Astrocyte of the cerebellum (primary cell): ENCODE measurements at places on chromosomes 2 and 18.

DNA sequence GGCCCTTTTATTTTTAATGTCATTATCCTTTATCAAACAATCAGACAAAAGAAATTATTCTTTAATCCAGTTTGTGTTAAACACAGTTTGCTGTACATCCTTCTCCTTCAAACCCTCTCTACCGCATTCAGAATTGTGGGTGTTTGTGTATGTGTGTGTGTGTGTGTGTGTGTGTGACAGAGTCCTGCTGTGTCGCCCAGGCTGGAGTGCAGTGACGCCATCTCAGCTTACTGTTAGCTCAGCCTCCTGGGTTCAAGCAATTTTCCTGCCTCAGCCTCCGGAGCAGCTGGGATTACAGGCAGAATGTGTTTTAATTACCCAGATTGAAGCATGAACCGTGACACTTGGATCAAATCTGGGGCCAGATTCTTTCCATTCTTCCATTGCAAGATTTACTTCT, 723.7 kb downstream of the DCDC2C start:
- no peak for DNase-seq

DNA sequence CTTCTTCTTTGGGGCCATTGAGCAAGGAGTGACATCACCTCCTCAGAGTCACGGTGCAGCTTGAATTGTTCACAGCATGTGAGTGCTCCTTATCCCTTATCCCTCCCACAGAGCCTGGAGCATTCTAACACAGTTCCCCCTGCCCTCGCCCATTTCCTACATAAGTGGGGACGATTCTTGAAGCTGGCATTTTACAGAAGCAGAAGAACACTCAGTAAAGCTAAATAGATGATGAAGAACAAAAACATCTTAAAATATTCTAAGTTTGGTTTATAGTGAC, 135.8 kb upstream of the APCDD1 start:
- no peak for DNase-seq

DNA sequence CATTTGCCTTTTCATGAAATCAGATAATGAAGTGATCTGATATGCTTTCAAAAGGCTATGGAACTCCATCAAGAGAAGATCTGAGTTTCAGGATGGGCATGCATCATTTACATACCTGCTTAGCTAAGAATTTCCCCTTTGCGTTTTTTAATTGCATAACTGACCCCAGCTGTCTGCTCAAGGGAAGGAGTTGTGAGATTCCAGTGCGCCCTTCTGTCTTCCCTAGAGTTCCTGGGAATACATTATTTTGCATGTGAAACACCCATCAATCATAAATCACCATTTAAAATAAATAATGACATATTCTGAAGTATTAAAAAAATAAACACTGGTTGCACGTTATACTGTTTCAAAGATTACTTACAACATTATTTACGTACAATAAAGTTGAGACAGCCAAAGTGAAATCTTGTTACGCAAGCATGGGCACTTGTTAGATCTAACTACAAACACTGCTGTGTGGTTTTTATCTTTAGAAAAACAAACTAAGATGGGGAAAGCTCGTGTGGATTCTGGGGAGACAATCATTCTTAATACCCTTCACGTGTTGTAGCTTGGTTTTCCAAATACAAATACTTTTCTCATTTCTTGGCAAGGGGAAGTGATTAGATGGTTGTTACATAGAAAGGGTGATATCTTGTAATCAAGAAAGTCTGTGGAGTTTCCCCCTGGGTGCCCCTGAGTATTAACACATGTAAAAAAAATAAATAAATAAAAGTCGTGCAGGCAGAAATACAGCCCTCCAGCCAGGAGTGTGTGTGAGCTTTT, 125.7 kb upstream of the LMAN1 start:
- DNase-seq: no peak

- DNase-seq: no peak
These were observed at the start of gene SLC14A1 for GRCh38 chr18:45723567-45724355. Gene SLC14A1 (plus strand): TSS chr18:45724181. CDS start chr18:45730321, 6,140 bp downstream.

DNA sequence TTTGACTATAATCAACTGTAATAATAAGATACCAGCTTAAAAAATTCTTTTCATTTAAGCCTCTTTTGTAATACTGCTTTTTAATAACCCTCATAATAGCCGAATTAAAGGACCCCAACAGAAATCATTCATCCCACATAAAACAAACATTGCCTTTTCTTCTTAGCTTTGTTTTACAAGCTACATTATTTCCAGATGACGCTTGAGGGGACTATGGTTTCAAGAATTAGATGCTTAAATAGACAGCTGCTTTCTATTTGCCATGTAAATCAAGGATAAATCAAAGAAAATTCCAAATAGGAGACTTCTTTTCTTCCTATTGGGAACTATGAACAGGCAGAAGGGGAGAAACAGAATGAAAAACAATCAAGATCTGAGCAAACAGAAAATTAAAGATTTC, 200.7 kb upstream of the SMAD7 start:
- no peak for DNase-seq

GRCh38 chr18:44482761-44483160, 197.9 kb upstream of the SETBP1 start:
- DNase-seq: no peak

- no peak for DNase-seq
These were observed 83.0 kb downstream of the ADD2 start for GRCh38 chr2:70684846-70685622.

GRCh38 chr2:85269959-85270358, 57.8 kb downstream of the TGOLN2 start:
- no peak for DNase-seq

GRCh38 chr2:230435431-230435830, 19.4 kb downstream of the SP100 start:
- DNase-seq: no peak

GRCh38 chr2:45879406-45879805, 227.9 kb downstream of the PRKCE start:
- DNase-seq: no peak

- DNase-seq: no peak
These were observed 98.1 kb downstream of the SETBP1 start for GRCh38 chr18:44778788-44779187.

DNA sequence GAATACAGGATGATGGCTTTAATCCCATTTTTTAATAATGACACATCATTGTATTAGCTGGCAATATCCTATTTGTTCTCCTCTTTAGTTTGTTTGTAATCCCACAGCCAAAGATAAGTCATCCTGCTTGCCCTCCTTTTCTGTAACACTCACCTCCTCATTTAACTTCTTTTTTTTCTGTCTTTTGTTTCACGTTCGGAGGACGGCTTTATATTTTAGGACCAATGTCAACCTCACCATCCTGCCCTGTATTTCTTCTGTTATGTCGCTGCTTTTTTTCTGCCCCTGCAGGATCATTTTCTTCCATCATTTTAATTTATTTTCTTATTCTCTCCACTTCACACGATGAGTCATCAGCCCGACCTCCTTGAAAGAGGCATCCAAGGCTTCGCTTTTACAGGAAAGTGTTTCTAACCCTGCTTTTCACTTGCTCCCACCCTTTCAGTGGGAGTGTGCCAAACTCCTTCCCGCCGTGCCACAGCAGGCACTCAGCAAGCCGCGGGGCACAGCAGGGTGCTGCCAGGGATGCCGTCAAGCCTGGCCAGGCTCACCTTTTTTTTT, 11.4 kb downstream of the RAB31 start:
- peak; percentile 70 for DNase-seq

DNA sequence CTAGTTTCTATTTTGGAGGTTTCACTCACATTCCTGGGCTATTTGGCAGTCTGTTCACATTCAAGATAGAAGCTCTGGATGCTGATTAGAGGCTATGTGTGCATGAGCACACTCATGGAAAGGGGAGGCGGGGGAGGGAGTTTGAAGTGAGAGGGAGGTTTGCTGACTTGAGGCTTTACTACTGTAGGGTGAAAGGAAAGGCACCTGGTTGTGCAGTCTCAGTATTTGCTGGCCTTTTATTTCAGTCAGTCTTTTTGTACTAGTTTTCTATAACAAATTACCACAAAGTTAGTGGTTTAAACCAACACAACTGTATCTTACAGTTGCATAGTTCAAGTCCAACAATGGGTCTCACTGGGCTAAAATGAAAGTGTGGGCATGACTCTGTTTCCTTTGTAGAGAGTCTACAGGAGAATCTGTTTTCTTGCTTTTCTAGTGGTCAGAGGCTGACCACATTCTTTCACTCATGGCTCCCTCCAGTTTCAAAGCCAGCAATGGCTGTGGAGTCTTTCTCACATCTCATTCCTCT, 47.7 kb upstream of the NR4A2 start:
- no peak for DNase-seq

GRCh38 chr2:18677280-18677679, 87.9 kb upstream of the NT5C1B start:
- DNase-seq: no peak

DNA sequence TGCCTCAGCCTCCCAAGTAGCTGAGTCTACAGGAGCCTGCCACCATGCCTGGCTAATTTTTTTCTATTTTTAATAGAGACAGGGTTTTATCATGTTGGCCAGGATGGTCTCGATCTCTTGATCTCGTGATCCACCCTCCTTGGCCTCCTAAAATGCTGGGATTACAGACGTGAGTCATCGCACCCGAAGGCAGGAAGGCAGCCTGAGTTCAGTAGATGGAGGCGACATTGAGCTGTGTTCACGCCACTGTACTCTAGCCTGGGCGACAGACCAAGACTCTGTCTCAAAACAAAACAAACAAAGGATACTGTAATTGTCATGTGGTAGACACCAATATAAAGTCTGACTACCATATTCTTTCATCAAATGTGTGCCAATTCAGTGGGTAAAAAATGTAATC, 500.9 kb upstream of the DSEL start:
- no peak for DNase-seq
